ENCODE measurements at places on chromosomes 16 and 17.
A peak's percentile ranks its signal among the peaks of the same experiment; 100 is the strongest.

DNA sequence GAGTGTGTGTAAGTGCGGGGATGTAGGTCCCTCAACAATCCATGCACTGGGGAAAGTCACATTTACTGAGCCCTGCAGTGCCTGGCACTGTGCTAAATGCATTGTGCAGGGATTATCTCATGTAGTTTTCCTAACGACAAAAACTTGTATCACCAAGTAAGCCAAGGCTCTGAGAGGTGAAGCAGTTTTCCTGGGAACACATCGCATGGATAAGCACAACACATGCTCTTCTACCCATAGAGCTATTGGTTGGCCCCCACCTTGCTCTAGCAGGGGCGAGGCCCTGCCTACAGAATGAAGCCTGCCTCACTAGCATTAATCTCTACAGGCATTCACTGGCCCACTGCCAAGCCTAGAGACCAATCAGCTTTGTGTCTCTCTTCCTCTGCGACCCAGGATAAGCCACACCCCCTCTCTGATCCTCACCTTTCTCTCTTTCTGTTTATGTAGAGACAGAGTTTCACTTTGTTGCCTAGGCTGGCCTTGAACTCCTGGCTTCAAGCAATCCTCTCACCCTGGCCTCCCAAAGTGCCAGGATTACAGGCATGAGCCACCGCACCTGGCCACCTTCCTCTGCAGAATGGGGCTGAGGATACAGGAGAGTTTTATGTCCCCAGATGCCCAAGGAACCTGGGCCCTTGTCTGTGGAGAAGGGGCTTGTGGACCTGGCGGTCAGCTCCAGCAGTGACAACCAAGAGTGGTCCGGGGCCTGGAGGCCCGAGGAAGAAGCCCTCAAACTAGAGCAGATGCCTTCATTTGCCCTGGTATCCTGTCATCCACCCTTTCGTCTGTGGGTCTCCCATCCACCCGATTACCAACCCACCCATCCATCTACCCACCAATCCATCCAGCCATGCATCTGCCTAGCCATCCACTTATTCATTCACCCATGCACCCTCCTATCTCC lies 12.8 kb downstream of the CDH16 start:
- peak; percentile 89 for DNase-seq

DNA sequence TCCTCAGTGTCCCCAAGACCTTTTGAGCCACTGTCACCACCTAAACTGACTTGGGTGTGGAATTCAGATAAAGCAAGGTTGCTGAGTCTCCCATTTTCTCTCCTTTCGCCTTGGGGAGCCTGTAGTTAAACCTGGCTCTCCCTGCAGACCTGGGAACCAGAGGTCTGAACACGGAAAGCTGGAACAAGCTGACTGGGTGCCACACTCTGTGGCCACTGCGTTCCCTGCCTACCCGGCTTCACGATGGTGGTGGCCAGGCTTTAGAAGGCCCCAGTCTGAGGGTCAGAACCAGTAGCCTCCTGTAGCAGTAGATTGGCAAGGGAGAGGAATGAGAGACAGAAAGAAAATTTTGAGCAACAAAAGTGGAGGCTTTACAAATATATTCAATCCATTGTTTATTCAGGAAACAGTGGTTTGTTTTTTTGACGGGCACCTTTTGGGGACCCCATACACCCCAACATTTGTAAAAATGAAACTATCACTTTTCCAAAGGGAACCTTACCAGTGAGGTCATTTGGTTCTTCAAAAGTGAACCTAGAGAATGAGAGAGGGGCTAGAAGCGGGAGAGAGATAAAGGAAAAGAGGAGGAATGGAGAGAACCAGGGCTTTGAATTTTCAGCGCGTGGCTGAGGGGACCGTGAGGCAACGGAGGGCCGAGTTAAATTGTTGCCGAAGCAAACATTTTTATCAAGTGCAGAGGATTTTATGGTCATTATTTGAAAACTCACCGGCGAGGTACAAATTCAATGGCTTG lies 1.8 kb upstream of the HOXB8 start:
- DNase-seq = no peak

DNA sequence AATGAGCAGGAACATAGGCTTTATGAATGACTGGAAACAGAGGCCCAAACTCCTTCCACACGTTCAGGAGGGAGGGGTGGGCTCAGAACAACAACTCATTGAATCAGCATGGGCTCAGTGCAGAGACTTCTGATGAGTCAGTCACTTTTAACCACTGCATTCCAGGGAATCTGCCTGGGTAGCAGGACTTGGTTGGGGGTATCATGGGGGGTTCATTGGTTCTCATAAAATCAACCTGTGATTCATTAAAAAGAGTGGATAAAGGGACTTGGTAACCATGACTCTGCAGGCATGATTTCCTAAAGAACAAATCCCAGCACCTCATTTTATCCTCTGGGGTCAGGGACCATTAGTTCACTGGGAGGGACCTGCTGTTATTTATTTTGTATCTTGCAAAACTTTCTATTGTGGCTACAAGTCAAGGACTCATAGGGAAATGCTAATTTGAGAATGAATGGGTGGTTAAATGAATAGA lies 13.8 kb downstream of the ITGB3 start:
- no peak for DNase-seq

GRCh38 chr17:56934280-56934679 lies 20.4 kb upstream of the TRIM25 start:
- DNase-seq = no peak

GRCh38 chr16:14464796-14465195 lies 165.3 kb downstream of the PARN start:
- no peak for DNase-seq

DNA sequence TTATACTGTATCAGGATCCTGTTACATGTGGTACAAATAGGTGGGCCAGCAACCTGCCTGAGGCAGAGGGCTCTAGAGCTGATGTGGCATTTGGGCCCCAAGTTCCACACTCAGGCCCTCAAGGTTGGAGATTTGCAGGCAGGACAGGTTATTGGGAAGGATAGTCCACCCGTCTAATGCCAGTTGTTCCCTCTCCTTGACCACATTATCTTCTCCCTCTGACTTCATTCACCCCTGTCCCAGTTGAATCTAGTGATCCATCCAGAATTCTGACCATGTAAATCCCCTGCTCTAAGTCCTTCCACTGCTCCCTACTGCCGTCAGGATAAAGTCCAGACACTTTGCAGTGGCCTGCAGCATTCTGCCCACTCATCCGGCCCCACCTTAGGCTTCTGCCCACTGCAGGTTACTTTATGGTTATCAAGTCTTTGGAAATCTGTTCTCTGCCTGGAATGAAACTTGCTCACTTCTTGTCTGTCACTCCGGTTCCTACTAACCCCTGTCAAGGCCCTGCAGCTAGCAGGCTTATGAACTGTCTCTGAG lies 1.9 kb upstream of the NFATC3 start:
- no peak for DNase-seq

DNA sequence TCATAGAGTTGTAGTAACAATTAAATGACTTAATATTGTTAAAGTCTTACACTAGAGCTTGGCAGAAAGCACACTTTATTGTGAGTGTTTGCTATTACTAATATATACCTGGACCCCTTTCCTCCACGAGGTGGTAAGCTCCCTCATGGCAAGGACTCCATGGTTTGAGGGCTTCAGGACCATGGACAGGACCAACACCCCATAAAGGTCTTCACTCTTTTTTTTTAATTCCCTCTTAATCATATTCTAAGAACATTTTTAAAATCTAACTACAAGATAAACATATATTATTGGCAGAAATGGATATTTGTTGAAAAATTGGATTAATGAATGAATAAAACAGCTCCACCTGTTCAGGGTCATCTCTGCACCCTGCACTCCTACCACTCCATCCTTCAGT lies 154.5 kb downstream of the CBLN1 start:
- no peak for DNase-seq

GRCh38 chr16:73086108-73086507 lies 38.2 kb upstream of the ZFHX3 start:
- no peak for DNase-seq

DNA sequence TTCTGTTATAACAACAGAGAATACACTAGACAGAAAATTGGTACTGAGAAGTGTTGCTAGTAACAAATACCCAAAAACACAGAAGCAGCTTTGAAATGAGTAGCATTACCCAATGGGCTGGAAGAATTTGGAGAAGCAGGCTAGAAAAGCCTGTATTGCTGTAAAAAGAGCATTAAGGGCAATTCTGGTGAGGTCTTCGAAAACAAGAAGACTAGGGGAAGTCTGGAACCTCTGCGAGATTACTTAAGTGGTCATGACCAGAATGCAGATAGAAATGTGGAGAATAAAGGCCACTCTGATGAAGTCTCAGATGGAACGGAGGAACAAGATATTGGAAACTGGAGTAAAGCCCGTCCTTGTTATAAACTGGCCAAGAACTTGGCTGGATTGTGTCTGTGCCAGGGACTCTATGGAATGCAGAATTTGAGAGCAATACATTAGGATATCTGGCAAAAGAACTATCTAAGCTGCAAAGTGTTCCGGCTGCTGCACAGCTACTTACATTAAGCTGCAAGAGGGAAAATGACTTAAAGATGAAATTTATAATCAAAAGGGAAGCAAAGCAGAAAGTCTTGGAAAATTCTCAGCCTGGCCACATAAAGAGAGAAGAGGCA lies 44.9 kb upstream of the PEMT start:
- DNase-seq = no peak

DNA sequence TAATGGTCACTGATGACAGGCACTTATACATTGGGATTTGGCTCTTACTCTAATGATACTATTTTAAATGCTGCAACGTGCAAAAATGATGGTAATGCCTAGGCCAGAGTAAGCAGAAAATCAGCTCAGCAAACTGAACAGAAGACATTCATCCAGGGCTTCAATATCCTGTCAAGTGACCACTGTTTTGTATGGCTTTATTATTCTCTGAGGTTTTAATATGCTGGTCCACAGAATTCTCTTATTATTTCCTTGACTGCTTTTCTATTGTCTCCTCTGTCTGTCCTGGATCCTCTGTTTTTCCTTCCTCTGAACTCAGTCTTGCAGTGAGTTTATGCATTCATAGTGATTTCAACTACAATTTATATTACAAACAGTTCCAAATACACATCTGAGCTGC lies 90.8 kb upstream of the PMFBP1 start:
- DNase-seq = no peak

Measured in hematopoietic multipotent progenitor cell treated with erythropoietin and hydrocortisone succinate and interleukin-3 and kit ligand, for 15 days (in vitro differentiated cells).